Mesenchymal stem cell (in vitro differentiated cells and primary cell): ENCODE measurements at places on chromosomes 3 and 15.

GRCh38 chr15:100259266-100259665 is 82.5 kb downstream of the ADAMTS17 start:
- no peak for DNase-seq

DNA sequence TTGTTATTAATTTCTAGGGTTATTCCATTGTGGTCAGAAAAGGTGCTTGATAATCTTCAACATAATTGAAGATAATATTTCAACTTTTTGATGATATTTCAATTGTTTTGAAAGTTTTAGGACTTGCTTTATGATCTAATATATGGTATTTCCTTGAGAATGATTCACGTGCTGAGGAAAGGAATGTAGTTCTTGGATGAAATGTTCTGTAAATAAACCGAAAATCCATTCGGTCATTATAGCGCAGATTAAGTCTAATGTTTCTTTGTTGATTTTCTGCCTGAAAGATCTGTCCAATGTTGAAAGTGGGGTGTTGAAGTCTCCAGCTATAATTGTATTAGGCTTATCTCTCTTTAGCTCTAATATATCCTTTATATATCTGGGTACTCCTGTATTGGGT is 617.5 kb upstream of the NECTIN3 start:
- DNase-seq, result no peak

GRCh38 chr15:28097656-28098359 is 1.3 kb downstream of the OCA2 start:
- DNase-seq, result no peak

GRCh38 chr3:121411523-121411922 is 134.3 kb downstream of the POLQ start:
- DNase-seq, result no peak

- no peak for DNase-seq
Observed at GRCh38 chr15:53033709-53034108, 243.6 kb upstream of the ONECUT1 start.
